ENCODE measurements at places on chromosomes 2 and 18.
A peak's percentile ranks its signal among the peaks of the same experiment; 100 is the strongest.

- H3K27ac ChIP-seq = no peak overlapping the region
- H3K27me3 ChIP-seq = no peaks in the 10 kb centered on the region
- no peak for DNase-seq
- H3K4me3 ChIP-seq = no peak overlapping the region
Observed at GRCh38 chr2:5077479-5078089, 614.6 kb upstream of the SOX11 start.

GRCh38 chr2:201633661-201634249, 9.5 kb downstream of the TMEM237 start:
- no peak overlapping the region for H3K27ac ChIP-seq
- H3K4me1 ChIP-seq = no peaks in the 10 kb centered on the region
- DNase-seq = no peak
- peaks cover 49% of the 10 kb centered on the region for H3K36me3 ChIP-seq

GRCh38 chr2:38131676-38132075, 55.7 kb upstream of the CYP1B1 start:
- no peaks in the 10 kb centered on the region for H3K4me1 ChIP-seq
- no peak overlapping the region for H3K27ac ChIP-seq
- no peak overlapping the region for H3K4me3 ChIP-seq
- no peaks in the 10 kb centered on the region for H3K36me3 ChIP-seq
- no peaks in the 10 kb centered on the region for H3K27me3 ChIP-seq
- no peak for DNase-seq

GRCh38 chr2:32591669-32592463, 36.0 kb upstream of the TTC27 start:
- no peaks in the 10 kb centered on the region for H3K27me3 ChIP-seq
- H3K4me3 ChIP-seq = no peak overlapping the region
- H3K27ac ChIP-seq = no peak overlapping the region

- no peak overlapping the region for H3K4me3 ChIP-seq
- H3K36me3 ChIP-seq = no peaks in the 10 kb centered on the region
- H3K27me3 ChIP-seq = no peaks in the 10 kb centered on the region
- H3K27ac ChIP-seq = no peak overlapping the region
- DNase-seq = no peak
- H3K4me1 ChIP-seq = no peaks in the 10 kb centered on the region
Observed at GRCh38 chr2:48934807-48935206, 179.3 kb upstream of the LHCGR start.

- H3K27ac ChIP-seq = no peak overlapping the region
- no peaks in the 10 kb centered on the region for H3K27me3 ChIP-seq
- H3K4me3 ChIP-seq = no peak overlapping the region
Observed at GRCh38 chr2:67243919-67244318, 153.2 kb upstream of the ETAA1 start.

DNA sequence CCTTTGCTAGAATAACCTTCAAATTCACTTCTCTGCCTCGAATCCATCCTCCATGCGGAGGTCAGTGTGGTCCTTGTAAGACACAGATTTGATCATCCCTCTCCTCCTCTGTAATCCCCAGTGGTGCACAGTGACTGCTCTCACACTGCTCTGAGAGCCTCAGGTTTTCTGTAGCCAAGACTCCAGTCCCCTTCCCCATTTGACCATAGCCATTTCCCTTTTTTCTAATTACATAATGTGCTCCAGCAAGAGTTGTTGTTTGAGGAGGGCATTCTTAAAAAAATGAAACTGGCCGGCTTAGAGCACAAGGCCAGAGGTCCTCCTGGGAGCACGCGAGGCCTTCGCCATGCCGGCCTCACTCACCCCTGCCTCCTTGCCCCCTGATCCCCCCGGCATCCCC, 34.7 kb upstream of the LPIN1 start:
- DNase-seq = no peak
- H3K4me1 ChIP-seq = peaks cover 6% of the 10 kb centered on the region
- H3K36me3 ChIP-seq = no peaks in the 10 kb centered on the region
- no peak overlapping the region for H3K27ac ChIP-seq
- H3K27me3 ChIP-seq = no peaks in the 10 kb centered on the region

DNA sequence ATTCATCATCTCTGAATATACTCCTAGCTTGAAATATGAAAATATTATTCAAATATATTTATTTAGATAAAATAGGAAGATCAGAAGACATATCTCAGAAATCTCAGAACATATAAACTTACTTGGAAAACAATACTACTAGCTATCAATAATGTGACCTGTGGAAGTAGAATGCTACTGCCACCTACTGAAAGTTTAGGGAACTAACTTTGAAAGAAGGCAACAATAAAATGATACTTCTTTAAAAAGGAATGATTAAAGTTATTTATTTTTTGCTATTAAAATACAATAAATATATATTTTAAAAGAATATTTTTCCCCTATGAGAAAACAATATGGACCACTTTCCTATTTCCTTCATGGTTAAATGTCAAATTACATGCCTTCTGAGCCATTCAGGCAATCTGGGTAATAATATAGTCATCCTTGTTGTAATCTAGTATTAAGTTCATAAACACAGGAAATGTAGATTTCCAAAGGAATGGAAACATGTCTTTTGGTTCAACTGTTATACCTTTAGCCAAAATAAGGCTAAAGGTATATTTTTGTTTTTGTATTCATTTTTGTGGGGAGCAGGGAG, 26.0 kb downstream of the ACADL start:
- no peaks in the 10 kb centered on the region for H3K4me1 ChIP-seq
- H3K4me3 ChIP-seq = no peak overlapping the region
- no peaks in the 10 kb centered on the region for H3K36me3 ChIP-seq
- no peak overlapping the region for H3K27ac ChIP-seq
- H3K27me3 ChIP-seq = no peaks in the 10 kb centered on the region

- H3K27ac ChIP-seq = no peak overlapping the region
- no peak overlapping the region for H3K4me3 ChIP-seq
- no peaks in the 10 kb centered on the region for H3K36me3 ChIP-seq
- H3K27me3 ChIP-seq = no peaks in the 10 kb centered on the region
- H3K4me1 ChIP-seq = no peaks in the 10 kb centered on the region
- DNase-seq = no peak
Observed at GRCh38 chr2:18467749-18468360, 92.6 kb downstream of the RDH14 start.

DNA sequence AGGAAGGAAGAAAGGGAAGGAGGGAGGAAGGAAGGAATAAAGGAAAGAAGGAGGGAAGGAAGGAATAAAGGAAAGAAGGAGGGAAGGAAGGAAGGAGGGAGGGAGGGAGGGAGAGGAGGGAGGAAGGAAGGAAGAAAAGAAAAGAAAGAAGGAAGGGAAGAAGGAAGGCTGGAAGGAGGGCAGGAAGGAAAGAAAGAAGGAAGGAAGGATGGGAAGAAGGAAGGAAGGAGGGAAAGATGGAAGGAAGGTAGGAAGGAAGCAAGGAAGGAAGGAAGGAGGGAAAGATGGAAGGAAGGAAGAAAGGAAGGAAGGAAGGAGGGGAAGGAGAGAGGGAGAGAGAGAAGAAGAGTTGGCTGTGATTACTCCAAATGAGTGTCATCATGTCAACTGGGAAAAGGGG, 190.6 kb downstream of the ACKR3 start:
- no peak overlapping the region for H3K4me3 ChIP-seq
- H3K36me3 ChIP-seq = no peaks in the 10 kb centered on the region
- no peaks in the 10 kb centered on the region for H3K27me3 ChIP-seq
- no peak for DNase-seq

DNA sequence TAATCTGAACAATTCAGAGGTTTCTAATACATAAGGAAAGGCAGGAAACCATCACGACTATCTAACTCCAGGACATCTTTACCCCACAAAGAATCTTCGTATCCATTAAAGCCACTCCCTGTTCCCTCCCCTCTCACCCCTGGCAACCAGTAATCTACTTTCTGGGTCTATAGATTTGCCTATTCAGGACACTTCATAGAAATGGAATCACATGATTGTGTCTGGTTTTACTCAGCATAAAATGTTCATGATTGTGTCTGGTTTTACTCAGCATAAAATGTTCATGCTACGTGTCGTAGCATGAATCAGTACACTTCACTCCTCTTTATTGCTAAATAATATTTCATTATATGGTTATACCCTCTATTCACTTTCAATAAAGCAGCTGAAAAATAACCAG, 11.6 kb downstream of the FECH start:
- H3K27me3 ChIP-seq = no peaks in the 10 kb centered on the region
- H3K36me3 ChIP-seq = peaks cover 51% of the 10 kb centered on the region
- no peaks in the 10 kb centered on the region for H3K4me1 ChIP-seq
- H3K27ac ChIP-seq = no peak overlapping the region

GRCh38 chr18:67108894-67109293, 407.6 kb downstream of the DSEL start:
- DNase-seq = no peak
- H3K36me3 ChIP-seq = no peaks in the 10 kb centered on the region
- H3K4me3 ChIP-seq = no peak overlapping the region
- H3K27ac ChIP-seq = no peak overlapping the region
- no peaks in the 10 kb centered on the region for H3K4me1 ChIP-seq
- H3K27me3 ChIP-seq = no peaks in the 10 kb centered on the region

GRCh38 chr18:3869848-3870247, 419.9 kb downstream of the TGIF1 start:
- no peaks in the 10 kb centered on the region for H3K4me1 ChIP-seq
- DNase-seq = no peak
- H3K27me3 ChIP-seq = no peaks in the 10 kb centered on the region
- H3K36me3 ChIP-seq = no peaks in the 10 kb centered on the region
- H3K27ac ChIP-seq = no peak overlapping the region

GRCh38 chr2:27989149-27989548, 98.6 kb downstream of the BABAM2 start:
- H3K4me3 ChIP-seq = no peak overlapping the region
- no peaks in the 10 kb centered on the region for H3K36me3 ChIP-seq
- H3K4me1 ChIP-seq = peaks cover 8% of the 10 kb centered on the region

DNA sequence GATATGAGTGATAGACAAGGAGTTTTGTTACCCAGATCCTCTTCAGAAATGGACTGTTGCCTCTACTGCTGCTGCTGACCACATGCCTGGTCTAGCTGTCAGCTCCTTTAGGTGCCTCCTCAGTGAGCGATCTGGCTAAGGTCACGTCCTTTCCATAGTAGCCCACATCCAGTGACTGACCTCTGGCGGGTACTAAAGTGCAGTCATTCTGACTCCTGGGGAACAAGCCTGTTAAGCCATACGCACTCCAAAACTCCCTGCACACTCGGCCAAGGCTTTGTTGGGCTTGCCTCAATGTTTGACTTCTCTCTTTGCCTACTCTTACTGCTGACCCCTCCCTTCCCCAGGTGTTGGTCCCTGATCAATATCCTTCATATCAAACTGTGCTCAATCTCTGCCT, 685.2 kb downstream of the IRS1 start:
- no peak overlapping the region for H3K4me3 ChIP-seq
- DNase-seq = no peak
- H3K27ac ChIP-seq = no peak overlapping the region

- H3K27ac ChIP-seq = no peak overlapping the region
- H3K4me1 ChIP-seq = peaks cover 11% of the 10 kb centered on the region
- H3K27me3 ChIP-seq = no peaks in the 10 kb centered on the region
- no peak for DNase-seq
- H3K4me3 ChIP-seq = no peak overlapping the region
Observed at GRCh38 chr2:191374366-191374765, 129.2 kb downstream of the MYO1B start.

DNA sequence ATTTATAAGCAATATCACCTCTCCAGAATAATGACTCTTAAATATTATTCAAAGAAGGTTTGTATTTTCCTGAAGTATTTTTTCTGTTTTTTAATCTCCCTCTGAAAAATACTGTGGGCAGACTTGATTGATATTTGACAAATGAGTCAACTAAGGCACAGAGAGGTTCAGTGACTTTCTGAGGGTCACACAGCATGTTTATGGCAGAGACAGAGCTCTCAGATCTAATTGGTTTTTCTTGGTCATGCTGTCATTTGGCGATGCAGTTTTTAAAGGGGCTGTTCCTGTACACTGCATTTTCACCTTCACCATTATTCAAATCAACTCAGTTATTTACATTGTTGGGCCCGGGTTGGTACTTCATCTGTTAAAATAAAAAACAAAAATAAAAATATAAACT, 264.3 kb downstream of the LRRTM1 start:
- H3K36me3 ChIP-seq = no peaks in the 10 kb centered on the region
- no peak overlapping the region for H3K4me3 ChIP-seq
- H3K27ac ChIP-seq = no peak overlapping the region
- H3K27me3 ChIP-seq = no peaks in the 10 kb centered on the region
- no peak for DNase-seq
- no peaks in the 10 kb centered on the region for H3K4me1 ChIP-seq

- no peaks in the 10 kb centered on the region for H3K36me3 ChIP-seq
- H3K4me3 ChIP-seq = no peak overlapping the region
- no peaks in the 10 kb centered on the region for H3K4me1 ChIP-seq
- no peaks in the 10 kb centered on the region for H3K27me3 ChIP-seq
Observed at GRCh38 chr2:204691911-204692510, 146.7 kb downstream of the PARD3B start.

DNA sequence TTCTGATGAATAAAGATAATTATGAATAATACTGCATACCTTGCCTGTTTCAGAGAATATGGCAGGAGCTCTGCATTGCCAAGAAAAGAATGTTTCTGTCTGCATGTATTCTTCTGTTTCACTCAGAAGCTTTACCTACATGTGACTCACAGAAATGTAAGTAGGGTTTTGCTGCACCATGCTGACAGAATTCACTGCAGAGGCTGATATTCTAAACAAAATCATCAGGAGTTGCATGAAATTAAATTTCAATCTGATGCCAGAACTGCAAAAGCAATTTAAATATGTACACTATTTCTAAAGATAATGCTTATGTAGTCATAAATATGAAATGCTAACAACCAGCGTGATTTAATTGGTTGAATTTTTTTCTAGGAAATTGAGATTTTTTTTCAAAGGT, 332.8 kb upstream of the FSHR start:
- no peak overlapping the region for H3K27ac ChIP-seq
- no peaks in the 10 kb centered on the region for H3K27me3 ChIP-seq
- no peaks in the 10 kb centered on the region for H3K4me1 ChIP-seq

DNA sequence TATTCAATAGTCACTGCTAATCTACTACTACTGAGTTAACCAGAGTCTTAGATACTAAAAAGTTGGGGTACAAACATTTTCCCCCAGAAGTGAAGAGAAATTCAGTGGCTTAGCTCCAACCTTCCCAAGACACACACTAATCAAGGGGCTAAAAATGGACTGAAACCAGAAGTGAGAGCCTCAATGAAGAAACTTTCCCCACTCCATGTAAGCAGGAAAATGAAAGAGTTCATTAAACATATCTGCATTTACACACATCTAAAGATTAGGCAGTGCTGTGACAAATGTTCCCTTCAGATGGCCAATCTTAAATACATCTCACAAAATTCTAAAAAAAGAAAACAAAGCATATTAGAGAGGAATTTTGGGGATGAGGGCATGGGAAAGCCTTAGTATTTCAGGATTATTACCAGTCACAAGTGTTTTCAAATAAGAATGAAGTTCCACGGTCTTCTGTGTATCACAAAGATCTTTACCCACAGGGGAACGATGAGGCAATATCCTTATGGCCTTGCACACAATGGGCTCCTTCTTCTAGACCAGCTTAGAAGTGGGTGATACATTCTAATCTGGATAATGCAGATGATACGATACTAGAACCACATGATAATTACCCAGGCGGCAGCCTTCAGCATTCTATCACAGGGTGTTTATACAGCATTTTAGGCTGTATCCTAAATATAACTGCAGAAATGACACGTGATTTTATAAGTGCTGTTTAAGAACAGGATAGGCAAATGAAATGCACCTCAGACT, 17.1 kb downstream of the ANKRD44 start:
- no peak for DNase-seq
- H3K27me3 ChIP-seq = no peaks in the 10 kb centered on the region
- no peak overlapping the region for H3K4me3 ChIP-seq
- H3K27ac ChIP-seq = peak overlapping the region; percentile 72

- H3K4me3 ChIP-seq = no peak overlapping the region
- no peaks in the 10 kb centered on the region for H3K27me3 ChIP-seq
- no peak for DNase-seq
- H3K4me1 ChIP-seq = peaks cover 24% of the 10 kb centered on the region
- no peak overlapping the region for H3K27ac ChIP-seq
Observed at GRCh38 chr2:38176619-38177021, 100.7 kb upstream of the CYP1B1 start.
